ENCODE measurements at places on chromosomes 16 and 17.

DNA sequence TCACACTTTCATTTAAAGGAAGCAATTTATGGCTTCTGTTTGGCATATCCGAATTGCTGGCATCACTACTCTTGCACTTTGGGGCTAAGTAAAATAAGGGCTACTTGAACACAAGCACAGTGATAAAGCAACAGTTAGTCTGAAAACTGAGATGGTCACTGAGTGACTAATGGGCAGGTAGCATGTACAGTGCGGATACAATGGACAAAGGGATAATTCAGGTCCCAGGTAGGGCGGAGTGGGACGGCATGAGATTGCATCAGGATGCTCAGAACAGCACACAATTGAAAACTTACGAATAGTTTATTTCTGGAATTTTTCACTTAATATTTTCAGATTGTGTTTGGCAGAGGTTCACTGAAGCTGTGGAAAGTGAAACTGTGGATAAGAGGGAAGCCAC, 9.2 kb upstream of the SMIM36 start:
- no peak for DNase-seq

DNA sequence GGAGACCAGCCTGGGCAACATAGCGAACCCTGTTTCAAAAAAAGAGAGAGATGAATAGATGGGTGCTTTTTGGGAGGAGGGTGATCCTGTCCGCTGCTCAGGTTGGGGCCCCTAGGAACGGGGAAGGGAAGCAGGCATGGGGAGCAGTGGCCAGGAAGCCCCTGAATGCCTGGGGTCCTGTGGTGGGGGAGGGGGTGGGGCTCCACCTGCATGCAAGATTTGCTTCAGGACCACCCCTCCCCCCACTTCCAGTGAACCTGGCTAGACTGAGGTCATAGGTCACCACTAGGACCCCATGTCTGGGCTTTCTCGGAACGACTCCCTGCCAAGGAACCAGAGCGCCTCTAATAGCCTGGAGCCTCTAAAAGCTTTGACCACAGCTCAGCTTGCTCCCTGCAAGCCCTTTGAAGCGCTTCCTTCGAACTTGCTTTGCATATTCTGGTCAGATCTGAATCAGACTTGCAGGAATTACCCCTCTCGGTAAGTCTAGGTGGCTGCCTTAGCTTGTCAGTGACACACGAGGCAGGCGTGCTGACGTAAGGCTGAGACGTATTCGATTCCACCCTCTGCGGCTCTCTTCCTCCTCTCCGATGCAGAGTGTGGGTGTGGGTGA, 3.7 kb downstream of the SOCS3 start:
- DNase-seq = peak; percentile 90

DNA sequence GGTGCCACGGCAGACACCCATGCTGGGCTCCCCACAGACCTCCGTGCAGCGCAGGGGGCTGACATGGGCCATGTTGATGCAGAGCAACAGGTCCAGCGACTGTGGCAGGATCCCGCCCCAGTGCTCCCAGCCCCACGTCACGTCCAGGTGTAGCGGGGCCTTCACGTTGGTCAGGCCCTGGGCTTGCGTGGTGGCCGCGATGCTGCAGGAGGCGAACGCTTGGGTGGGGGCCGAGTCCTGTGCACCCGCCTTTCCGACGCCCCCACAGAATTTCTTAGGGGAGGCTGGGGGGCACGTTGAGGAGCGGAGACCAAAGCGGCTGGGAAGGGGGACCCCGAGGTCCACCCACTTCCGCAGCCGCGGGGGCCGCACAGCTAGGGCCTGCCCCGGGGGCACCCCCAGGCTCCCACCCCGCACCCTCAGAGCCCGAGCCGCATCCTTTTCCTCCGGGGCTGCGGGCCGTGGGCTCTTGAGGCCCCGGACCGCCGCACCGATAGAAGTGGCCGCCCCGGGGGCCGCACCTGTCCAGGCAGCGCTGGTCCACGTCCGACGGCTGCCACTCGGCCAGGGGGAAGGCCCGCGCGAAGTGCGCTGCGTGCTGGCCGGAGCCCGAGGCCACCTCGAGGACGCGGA, 416 bp downstream of the METTL26 start:
- peak; percentile 19 for DNase-seq

DNA sequence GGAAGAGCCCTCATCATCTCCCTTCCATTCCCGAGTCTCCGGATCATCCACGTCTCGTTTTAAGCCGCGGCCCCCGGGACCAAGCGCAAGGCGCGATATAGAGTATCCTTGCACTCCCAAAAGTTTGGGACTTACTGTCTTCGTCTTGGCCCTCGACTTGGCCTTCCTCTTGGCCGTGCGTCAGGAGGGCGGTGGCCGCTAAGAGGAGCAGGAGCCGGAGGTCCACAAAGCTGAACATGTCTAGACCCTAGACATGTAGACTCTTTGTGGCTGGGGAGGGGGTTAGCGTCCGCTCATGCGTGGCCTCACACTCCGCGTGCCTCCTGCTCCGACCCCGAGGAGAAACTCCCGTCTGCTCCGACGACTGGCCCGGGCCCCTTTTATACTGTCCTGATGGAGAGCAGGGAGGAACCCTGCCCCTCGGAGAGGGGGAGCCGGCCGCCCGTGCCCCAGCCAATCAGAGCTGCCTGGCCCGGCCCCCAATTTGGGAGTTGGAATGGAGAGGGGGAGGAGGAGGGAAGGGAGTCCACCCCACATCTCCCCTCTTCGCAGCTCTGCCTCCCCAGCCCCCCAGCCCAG, at the start of gene COL1A1:
Gene COL1A1, minus strand, starts transcription at position 356 of the 579 bp plus-strand sequence. Its CDS starts 118 bp downstream, at position 238.
- no peak for DNase-seq

DNA sequence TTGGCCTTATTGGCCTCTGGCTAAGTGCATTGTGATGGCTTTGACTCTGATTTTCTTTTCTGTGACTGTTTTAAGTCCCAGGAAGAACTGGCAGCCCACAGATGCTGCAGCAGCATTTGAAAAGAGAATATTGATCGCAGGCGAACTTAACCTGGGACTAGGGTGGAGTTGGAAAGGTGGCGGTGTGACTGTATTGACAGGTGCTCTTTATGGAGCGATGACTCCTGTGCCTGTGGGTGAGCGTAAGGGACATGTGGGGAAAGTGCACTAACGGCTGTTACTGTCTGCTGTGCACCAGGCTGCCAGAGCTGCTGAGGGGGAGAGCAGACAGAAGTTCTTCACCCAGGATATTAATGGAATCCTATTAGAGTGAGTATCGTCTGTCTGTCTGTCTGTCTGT, 21.3 kb downstream of the UBN1 start:
- no peak for DNase-seq

DNA sequence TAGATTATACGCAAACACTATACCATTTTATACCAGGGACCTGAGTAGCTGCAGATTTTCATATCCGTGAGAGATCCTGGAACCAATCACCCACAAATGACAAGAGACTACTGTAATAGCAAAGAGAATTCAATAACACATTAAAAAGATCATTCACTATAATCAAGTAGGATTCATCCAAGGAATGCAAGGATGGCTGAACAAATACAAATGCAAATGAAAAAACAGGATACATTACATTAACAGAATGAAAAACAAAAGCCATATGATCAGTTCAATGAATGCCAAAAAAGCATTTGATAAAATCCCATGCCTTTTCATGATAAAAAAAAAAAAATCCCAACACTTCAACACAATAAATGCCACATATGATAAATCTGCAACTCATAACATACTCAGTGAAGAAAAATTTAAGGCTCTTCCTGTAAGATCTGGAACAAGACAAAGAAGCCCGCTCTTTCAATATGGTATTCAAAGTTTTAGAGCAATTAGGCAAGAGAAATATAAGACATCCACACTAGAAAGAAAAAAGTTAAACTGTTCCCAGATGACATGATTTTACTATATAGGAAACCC, 29.0 kb downstream of the N4BP1 start:
- DNase-seq = no peak

DNA sequence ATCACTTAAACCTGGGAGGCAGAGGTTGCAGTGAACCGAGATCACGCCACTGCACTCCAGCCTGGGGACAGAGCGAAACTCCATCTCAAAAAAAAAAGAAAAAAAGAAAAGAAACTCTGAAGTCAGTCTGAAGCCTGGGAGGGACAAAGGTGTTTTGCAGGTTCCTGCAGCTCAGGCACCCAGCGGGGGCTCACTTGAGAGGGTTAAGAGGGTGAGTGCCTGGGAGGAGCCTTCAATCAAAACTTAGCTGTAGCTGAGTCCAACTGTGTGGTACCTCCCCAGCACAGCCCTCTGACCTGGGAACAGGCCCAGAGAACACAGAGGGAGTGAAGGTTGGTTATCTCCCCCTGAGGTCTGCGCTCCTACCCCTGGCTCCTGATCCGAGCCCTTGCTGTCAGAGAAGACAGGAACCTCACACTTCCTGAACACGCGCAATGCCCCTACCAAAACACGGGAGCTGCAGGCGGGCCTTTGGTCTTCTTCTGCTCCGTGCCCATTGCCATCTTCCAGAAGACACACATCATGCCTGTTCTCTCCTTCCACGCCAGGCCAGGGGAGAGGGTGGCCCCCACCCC, 20.4 kb upstream of the ZC3H18 start:
- no peak for DNase-seq

- DNase-seq = no peak
Measured at GRCh38 chr17:3447625-3448024, 14.0 kb upstream of the OR1E2 start.

DNA sequence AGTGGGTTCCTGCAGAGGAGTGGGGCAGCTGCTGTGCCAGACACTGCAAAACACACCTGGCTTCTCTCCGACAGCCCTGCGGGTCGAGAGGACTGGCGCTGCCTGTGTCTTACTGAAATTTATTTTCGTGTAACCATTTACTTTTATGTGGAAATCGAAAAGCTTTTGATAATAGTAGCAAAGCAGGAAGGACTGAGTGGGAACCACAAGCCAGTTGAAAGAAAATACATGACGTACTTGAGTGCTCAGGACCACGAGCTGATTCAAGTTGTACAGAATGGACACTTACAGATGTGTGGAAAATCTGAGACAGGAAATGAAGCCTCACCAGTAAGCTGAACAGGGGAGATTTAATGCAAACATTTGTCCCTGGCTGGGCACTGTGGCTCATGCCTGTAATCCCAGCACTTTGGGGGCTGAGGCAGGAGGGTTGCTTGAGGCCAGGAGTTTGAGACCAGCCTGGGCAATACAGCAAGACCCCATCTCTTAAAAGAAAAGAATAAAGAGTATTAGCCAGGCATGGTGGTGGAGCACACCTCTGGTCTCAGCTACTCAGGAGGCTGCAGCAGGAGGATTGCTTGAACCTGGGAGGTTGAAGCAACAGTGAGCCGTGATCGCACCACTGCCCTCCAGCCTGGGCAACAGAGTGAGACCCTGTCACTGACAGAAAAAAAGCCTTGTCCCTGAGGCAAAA, 11.3 kb upstream of the RPL13 start:
- no peak for DNase-seq

GRCh38 chr17:32814836-32815235, 62.1 kb downstream of the MYO1D start:
- no peak for DNase-seq

DNA sequence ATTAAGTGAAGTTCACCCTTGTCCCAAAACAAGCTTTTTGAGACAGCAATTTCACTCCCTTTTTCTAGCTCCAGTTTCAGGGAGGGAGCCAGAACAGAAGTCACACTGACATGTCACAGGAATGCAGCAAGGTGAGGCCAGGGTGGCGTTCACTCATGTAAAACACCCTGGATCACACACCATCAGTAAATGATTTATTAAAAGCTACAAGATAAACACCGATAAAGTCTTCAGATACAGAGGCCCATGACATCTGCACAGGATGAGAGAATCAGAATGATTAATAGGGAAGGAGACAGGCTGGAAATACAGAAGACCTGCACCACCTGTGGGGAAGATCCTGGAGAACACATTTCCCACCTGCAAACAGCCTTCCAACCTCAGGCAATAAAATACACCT, 77.5 kb upstream of the DYNLRB2 start:
- no peak for DNase-seq

DNA sequence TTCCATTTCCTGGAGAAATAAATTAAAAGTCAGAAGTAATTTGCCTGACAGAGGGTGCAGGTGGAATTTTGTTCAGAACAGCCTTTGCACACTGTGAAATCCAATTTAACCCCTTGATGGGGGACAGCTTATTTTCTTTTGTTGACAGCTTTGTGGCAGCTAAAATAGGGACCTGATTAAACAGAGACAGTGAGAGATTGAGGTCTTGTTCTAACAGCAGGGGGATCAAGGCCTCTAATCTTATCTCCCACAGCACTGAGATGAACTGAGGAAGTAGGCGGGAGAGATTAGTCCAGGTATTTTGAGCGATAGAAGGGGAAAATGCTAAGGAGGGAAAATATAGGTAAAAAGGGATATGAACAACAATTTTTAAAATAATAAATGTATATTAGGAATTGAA, 1491.4 kb upstream of the GOT2 start:
- DNase-seq = no peak

DNA sequence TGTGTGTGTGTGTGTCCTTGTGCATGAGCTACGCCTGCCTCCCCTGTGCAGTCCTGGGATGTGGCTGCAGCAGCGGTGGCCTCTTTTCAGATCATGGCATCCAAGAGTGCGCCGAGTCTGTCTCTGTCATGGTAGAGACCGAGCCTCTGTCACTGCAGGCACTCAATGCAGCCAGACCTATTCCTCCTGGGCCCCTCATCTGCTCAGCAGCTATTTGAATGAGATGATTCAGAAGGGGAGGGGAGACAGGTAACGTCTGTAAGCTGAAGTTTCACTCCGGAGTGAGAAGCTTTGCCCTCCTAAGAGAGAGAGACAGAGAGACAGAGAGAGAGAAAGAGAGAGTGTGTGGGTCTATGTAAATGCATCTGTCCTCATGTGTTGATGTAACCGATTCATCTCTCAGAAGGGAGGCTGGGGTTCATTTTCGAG, 22.5 kb downstream of the STAT5A start:
- no peak for DNase-seq

DNA sequence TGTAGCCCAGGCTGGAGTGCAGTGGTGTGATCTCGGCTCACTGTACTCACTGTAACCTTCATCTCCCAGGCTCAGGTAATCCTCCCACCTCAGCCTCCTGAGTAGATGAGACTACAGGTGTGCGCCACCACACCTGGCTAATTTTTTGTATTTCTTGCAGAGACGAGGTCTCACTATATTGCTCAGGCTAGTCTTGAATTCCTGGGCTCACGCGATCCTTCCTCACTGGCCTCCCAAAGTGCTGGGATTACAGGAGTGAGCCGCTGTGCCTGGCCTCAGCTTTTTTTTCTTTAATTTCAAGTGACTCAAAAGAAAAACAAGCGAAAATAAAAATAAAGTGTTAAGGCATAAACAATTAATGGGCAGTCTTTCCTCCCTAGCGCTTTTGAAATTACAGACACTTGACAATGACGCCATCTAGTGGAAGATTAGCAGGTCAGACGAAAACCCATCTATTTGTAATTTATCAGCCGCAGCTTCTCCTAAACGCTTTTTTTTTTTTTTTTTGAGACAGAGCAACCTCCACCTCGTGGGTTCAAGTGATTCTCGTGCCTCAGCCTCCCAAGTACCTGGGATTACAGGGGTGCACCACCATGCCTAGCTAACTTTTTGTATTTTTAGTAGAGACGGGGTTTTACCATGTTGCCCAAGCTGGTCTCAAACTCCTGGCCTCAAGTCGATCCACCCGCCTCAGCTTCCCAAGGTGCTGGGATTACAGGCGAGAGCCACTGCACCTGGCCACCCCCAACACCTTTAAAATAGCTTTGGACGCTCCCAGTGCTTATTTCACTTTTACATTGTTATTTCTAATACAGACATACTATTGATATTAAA, 28.1 kb upstream of the PECAM1 start:
- no peak for DNase-seq

Data from activated CD4-positive, alpha-beta T cell treated with anti-CD3 and anti-CD28 coated beads for 4 hours (primary cell).